ENCODE measurements at places on chromosomes 4 and X.

DNA sequence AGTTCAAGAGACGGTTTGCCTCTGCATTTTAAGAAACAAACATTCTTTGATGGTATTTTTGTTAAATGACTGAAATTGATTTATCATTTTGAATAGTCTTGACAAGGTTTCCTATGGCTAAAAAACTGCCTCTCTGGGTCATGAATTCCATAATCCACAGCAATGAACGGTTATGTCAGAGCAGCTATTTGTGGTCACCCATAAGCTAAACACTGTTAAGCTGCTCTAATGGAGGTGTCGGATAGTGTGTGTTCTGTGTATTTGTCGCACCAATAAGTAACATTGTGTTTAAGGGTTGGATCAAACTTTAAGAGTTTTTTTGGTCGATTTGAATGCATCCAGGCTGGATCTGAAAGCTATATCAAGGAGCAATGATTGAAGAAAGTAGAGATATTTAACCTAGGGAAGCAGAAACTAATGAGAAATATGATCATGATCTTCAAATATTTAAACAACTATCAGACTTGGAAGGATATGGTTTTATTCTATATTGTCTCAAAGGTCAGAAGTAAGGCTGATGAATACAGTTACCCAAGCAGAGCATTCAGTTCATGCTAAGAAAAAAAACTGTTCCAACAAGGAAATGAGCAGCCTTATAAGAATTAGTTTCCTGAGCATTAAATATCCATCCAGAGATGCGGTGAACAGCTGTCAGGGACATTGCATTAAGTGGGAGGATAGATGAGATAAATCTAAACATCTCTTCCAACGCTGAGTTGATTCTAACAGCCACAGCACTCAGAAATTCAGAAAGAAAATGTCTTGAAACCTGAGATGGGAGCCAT is 232.3 kb upstream of the RPS6KA3 start:
- no peak for DNase-seq

- peak; percentile 48 for DNase-seq
These were observed 2.4 kb upstream of the RAB40AL start for GRCh38 chrX:102934624-102935023.

DNA sequence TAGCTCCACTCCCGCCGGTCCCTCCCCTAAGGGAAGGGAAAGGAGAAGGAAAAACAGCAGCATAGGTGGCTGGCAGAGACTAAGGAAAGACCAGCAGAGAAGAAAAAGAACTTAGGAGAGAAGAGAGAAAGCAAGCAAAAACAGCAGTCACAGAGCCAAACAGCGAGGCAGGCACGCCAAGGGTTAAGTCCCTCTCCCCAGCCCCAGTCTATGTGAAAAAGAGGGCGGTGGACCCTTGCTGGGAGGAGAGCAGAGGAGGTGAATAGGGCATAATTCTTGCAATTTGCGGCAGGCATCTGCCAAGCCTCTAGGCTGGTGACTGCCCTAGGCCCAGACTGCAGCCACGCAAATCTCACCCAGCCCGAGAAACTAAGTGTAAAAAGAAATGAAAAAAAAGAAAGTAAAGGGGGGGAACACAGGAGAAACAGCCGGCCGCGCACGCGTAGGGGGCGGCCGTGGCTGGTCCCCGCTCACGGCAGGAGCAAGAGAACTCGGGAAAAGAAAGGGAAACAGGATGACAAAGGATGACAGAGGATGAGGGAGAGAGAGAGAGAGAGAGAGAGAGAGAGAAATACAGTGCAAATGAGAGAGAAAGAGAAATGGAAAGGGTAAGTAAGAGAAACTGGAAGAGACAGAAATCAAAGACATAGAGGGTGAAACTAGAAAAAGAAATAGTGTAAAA is 48.6 kb downstream of the MAGEA9 start:
- DNase-seq: no peak

GRCh38 chr4:48905363-48906015 is 1.1 kb downstream of the OCIAD2 start:
- DNase-seq: peak; percentile 63

- no peak for DNase-seq
These were observed 77.1 kb upstream of the IGFBP7 start for GRCh38 chr4:57187246-57187645.

GRCh38 chr4:92970996-92971395 is 667.2 kb downstream of the GRID2 start:
- no peak for DNase-seq

DNA sequence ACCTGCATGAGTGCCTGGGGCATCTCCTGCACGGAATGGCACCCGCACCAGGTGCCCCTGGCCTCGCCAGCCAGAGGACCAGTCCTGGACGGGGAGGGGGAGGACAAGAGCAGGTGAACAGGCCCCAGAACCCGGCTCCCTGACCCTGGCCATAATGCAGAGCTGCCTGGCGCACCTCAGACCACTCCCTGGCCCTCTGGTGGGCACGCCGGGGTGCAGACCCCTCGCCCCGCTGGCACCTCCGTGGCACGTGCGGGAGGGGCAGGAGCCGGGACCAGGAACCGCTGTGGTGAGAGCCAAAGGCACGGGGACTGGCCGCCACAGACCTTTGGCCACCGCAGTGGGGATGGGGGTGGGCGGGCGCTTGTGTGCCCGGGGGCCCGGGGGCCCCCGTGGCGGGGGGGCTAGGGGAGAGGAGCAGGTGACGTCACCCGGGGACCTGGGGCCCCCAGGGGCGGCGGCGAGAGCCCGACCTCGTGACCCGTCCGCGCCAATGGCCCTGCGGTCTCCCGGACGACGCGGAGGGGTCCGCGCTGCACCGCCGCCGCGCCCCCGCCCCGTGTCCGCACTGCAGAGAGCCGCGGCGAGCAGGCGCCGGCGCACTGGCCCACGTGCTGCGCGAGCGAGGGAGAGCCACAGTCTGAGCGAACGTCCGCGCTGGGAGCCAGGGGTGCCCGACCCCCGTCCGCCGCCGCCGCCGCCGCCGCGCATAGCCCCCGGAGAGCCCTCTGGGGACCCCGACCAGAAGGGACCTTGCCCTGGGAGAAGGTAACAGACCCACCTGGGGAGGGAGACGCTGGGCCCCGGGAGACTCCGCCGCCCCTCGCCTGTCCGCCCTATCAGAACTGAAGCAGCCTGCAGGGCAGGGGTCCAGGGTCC is at the start of gene PNMA3:
PNMA3 (plus strand) TSS at position 600 of the 879 bp plus-strand sequence. CDS start 586 bp downstream, outside the sequence.
- no peak for DNase-seq

DNA sequence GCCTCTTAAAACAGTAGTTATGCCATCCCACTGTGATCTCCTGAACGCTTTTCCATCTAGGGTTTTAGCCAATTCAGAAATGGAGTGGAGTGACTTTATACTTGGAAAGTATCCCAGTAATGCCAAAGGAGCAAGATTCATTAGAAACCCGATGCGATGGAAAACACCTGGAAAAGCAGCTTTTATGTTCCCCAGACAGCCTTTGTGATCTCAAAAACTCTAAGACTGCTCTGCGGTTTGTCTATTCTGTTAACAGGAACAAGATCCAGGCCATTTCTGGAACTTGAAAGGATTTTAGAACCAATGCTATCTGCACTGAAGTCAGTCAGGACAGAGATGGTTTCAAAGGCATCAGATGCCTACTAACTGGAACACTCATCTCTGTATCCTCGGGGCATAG is 145.1 kb downstream of the APBB2 start:
- DNase-seq: no peak

DNA sequence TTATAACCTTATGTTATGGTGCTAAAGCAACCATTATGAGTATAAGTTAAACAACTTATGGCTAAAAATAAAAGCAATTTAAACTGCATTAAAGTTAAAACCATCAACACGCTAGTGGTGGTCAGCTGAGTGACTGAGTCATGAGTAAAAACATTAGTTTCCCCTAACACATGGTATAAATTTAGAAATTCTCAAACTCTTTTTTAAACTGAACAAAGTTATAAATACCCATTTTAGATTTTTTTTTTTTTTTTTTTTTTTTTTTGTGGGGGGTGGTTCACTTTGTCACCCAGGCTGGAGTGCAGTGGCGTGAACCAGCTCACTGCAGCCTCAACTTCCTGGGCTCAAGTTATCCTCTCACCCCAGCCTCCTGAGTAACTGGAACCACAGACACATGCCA is 5.4 kb upstream of the BBS7 start:
- DNase-seq: no peak

DNA sequence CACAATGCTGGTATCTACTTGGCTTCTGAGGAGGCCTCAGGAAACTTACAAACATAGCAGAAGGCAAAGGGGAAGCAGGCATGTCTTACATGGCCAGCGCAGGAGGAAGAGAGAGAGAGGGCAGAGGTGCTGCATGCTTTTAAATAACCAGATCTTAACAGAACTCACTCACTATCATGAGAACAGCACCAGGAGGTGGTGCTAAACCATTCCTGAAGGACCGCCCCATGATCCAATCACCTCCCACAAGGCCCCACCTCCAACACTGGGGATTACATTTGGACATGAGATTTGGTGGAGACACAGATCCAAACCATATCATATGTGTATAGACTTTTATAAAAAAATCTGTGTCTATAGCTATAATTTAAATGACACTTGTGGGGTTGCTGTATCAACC is 48.6 kb upstream of the ERVMER34-1 start:
- DNase-seq: peak; percentile 25

- DNase-seq: peak; percentile 60
These were observed 47.2 kb upstream of the TMEM33 start for GRCh38 chr4:41887821-41888686.

DNA sequence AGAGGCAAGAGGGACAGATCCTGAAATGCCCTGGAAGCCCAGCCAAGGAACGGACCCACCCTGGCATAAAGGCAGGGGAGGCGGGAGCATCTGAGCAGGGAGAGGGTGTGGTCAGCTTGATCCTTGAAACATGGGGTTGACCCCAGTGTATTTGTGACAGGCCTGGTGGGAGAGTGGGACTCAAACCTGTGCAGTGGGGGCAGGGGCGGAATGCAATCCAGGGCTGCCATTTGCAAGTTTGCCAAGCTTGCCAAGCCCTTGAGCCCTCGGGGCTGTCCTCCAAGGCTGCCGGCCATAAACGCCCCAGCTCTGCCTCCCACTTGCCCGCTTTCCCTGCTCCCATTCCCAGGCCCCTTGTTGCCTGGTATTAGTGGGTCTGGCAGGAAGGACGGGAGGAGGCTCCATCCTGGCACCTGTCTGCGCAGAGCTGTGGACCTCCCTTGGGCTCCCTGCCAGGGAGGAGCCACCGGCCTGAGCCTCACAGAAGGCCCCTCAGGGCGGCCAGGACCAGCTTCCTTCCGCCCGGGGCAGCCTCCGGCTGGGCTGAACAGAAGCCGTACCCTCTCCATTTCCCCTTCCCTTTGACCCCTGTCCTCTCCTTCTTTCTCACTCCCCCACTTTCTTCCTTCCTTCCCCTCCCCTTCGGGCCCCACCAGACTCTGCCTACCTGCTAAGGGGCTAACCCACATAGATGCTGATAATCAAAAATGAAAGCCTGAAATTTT is 661 bp downstream of the S100P start:
- peak; percentile 52 for DNase-seq

DNA sequence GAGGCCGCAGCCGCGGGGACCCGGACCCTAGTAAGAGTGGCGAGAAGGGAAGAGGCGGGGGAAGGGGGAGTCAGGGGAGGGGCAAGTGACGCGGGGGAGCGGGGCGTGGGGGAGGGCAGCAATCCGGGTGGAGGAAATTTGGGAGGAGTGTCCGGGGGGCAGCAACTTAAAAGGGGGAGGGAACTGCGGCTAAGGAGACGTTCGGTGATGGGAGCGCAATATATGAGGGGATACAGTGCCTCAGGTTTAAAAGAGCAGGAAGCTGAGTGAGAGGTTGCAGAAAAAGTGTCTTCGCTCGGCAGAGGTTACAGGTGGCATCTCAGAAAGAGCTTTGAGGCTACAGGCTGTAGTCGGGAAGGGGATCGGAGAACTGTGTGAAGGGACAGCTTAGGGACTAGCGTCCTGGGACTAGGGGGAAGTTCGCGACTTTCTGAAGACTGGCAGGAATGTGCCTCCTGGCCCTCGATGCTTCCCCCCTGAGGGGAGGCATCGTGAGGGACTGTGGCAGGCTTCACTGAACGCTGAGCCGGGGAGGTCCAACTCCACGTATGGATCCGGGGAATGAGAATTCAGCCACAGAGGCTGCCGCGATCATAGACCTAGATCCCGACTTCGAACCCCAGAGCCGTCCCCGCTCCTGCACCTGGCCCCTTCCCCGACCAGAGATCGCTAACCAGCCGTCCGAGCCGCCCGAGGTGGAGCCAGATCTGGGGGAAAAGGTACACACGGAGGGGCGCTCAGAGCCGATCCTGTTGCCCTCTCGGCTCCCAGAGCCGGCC is 519 bp downstream of the FOXO4 start:
- peak; percentile 16 for DNase-seq

- no peak for DNase-seq
These were observed 171.1 kb downstream of the SCFD2 start for GRCh38 chr4:53194727-53195126.

DNA sequence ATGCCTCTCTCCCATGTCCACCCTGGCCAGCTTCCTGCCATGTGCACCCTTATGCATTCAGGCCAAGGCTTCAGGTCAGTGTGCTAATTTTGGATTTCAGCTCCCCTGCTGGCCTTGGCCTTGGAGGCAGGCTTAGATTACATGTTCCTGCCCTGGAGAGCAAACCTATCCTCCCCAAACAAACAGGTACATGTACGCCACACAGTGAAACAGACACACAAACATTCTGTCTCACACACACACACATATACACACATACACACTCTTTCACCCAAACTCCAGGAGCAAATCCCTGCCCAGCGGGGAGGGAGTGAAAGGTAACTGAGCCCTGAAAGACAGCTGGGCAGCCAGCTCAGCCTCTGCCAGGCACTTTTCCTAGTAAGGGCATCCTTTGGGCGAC is 62.7 kb upstream of the ARHGAP36 start:
- no peak for DNase-seq

GRCh38 chr4:24806206-24806990 is 11.0 kb downstream of the SOD3 start:
- DNase-seq: no peak

GRCh38 chrX:65574356-65574755 is 39.8 kb upstream of the LAS1L start:
- DNase-seq: no peak

DNA sequence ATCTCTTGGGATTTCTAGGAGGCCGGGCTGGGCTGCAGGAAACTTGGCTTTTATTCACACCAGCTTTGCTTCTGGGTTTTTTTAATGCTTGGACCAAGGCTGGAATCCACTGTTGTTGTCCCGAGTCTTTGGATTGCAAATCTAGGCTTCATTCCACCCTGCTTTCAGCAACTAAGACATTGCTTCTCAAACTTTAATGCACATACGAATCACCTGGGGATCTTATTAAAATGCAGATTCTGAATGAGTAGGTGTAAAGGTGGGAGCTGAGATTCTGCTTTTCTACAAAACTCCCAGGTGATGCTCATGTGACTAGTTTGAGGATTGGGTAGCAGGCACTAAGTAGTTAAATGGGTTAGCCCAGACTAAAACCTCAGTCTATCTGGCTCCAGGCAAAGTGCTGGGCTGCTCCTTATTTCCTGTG is 39.2 kb upstream of the GPC4 start:
- DNase-seq: no peak

DNA sequence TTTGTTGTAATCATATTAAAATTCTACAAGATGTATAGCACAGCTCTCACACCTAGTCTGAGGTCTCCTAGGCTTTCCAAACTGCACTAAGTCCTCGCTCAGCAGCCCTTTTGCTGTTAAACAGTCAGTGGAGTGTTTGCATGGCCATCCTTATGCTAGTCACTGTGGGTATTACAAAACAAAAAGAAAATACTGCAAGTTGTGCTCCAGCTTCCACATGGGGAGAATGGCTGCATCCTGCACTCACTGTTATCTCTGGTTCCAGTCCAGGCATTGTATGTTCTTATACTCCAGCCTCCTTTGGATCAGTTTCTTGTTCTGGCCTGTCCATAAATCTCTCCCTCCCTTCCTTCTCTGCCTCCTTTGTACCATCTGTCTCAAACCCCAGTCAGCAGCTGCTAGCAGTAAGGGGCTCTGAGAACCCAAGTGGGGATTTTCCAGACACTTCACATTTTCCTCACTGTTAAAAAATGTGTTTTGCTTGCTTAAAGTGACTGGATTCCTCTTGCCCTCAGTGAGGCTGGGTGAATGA is 38.5 kb upstream of the BMP15 start:
- no peak for DNase-seq
